Stimulated activated CD4-positive, alpha-beta T cell treated with anti-CD3 and anti-CD28 coated beads, Interleukin-1b, Interleukin-23, amount 100 ng/mL, for 1 hour (primary cell): ENCODE measurements at places on chromosomes 12 and 14.

GRCh38 chr12:127742231-127742630 is 524.7 kb upstream of the TMEM132C start:
- DNase-seq, result no peak

- DNase-seq, result no peak
Measured at GRCh38 chr14:103657471-103657870, 28.5 kb downstream of the KLC1 start.

GRCh38 chr12:76266797-76267196 is 81.4 kb downstream of the BBS10 start:
- DNase-seq, result no peak

GRCh38 chr12:22332202-22332601 is 2.3 kb downstream of the ST8SIA1 start:
- no peak for DNase-seq

DNA sequence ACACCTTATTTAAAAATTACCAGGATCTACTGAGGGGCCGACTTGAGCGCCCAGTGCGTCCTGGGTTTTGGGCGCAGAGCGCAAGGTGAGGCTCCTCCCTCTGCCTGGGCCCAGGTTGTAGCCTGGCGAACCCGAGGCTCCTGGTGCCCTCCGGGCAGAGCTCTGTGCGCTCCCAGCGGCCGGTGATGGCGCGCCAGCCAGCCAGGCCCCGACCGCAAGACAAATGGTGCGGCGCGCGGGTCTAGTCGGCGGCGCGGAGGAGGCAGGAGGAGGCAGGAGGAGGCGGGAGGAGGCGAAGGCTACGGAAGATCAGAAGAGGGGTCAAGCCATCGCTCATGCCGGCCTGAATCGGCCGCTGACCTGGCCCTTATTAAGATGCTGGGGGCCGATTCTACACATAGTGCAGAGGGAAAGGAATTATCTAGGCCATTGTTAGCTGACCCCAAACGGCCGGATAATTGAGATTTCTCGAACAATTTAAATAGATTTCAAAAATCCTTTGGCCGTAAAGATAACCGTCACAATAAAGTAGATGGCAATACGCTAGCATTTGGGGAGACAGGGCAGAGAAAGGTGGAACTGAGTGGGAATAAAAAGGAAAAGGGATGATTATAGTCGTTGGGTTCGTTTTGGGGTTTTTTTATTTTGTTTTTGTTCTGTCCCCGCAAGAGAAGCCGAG is 2.8 kb downstream of the TBX5 start:
- no peak for DNase-seq

DNA sequence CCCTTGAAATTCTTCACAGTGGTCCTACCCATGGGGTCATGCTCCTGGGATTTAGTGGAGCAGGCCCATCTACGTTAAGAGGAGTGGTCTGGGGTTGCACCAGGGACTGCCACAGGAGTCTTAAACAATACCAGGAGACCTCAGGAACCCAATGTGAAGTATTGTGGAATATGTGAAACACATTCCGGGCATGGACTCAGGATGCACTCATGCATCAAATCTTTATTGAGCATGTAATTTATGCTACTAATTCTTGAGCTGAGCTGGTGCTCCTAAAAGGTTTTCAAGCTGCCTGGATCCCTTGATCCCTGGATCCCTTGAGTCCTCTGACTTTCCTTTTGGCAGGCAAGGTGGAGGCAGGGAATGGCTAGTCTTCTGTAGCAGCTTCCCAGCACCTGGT is 8.8 kb downstream of the SERPINA10 start:
- DNase-seq, result no peak

- DNase-seq, result no peak
Measured at GRCh38 chr12:88552610-88553079, 27.6 kb downstream of the KITLG start.

- no peak for DNase-seq
Measured at GRCh38 chr14:69879175-69880043, at the start of gene SMOC1. SMOC1 (plus strand) TSS chr14:69879416; CDS start chr14:69879679, 263 bp downstream.

DNA sequence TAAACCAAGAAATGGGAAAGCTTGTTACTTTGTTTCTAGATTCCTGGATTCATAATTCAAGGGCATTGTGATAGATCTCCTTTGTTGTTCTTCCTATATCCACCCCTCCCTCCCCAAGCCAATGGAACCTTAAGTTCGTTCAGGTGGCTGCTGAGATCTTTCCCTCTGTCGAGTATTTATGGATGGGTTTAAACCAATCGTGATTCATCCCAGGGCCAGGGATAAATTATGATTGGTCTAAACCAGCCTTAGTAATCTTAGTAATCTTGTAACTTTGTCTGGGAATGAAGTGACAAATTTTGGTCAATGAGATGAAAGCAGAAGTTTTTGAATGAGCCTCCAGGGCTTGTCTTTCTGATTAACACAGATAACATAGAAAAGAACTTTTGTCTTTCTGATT is 56.1 kb upstream of the PCED1B start:
- no peak for DNase-seq

DNA sequence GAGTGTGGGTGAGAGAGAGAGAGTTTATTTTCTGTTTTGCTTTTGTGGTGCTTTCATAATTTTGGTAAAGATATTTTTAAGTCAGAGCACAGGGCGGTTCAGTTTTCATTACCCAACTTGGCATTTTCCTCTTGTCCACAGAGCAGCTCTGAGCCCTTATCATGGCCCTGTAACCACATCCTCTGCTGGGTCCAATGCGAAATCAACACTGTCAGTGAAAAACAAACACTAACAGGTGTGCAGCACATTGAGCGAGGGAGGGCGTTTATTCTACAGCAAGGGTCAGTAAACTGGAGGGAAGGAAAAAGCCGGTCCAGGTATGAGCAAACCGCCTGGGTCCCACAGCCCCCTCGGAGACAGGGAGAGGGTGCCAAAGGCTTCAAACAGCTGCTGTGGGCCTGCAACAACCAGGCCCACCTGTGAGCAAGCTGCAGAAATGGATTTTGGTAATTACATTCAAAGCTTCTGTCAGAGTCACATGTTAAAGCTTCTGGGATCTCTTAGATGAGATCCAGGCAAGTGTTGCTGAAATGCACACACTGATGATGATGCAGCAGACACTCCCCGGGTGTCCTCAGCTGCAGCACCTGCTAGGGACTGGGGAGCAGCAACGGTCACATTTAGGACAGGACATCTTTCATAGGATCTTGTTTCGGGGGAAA is 132.7 kb upstream of the DYRK2 start:
- no peak for DNase-seq

DNA sequence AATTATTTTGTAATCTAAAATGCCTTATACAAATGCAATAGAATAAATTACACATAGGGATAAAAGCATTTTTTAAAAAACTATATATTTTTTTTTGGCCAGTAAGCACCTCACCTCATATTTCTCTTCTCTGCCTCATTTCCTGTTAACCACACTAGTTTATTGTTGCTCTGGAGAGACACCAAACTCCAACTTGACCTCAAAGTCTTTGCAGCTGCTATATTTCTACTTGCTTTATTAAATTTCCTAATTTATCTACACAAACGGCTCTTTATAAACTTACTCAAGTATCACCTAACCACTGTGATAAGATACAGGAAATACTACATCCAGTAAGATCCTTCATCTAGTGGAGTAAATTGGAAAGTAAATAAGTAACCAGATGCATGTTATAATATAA is 622.3 kb downstream of the C12orf50 start:
- no peak for DNase-seq
